D341Med (cell line): ENCODE measurements at places on chromosomes 6 and 20.

DNA sequence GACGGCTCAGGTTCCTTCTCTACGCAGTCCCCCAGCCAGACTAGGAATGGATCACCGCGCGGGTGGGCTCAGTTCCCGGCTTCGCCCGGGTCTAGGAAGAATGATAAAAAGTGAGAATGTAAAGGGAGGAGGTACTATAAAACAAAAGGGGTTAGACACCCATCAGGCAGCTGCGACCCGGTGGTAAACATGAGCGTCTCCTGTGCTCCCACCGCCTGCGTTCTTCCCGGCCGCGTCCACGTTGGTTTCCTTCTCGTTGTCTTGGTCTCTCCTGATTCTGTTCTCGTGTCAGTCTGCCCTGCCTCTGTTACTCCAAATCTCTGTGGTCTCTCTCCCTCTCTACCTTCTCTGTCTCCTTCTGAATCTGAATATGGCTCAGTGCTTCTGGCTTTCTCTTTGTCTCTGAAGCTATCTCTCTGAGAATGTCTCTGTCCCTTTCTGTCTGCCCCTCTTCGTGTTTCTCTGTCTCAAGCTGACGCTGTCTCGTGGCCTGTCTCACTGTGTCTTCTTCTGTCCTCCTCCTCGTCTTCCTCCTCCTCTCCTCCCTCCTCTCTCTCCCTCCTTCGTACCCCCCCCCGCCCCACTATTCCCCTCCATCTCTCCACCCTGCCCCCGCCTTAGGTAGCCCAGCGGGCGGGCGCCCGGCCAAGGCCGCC is 41.6 kb upstream of the FOXP4 start:
- no peak for DNase-seq

GRCh38 chr6:158642097-158642601 is 2.4 kb downstream of the DYNLT1 start:
- DNase-seq = no peak

- no peak for DNase-seq
These were observed 140.3 kb downstream of the BCAS1 start for GRCh38 chr20:53929974-53930650.

- DNase-seq = no peak
These were observed 41.5 kb downstream of the CTCFL start for GRCh38 chr20:57483287-57484050.

DNA sequence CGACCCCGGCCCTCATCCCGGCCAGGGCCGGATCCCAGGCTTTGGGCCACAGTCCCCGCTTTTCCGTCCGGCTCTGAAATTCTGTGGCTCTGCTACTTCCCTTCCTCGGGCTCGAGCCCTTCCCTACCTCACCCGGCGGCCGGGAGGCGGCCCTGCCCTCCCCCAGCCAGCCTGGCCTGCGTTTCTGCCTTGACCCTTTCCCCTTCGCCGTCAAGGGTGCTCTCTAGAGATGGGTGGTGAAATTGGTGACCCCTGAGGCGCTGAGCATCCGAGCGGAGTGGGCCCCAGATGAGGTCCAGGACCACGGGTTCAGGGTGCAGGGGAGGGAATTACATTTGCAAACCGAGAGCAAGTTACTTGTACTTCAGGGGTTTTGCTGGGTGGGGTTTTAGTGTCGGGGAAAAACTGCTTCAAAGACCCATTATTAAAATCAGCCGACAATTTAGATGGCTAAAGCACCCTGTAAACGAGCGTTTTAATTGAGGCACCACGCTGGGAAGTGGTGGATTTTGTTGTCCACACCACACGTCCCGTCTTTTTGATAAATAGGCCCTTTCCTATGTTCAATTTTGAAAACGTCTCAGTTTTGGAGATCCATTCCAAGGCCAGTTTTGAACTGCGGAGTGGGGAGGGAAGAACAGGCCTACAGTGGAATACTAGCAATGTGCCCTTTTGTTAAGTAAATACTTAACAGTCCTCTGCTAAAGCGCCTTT is 9.9 kb downstream of the TFAP2A start:
- DNase-seq = no peak

DNA sequence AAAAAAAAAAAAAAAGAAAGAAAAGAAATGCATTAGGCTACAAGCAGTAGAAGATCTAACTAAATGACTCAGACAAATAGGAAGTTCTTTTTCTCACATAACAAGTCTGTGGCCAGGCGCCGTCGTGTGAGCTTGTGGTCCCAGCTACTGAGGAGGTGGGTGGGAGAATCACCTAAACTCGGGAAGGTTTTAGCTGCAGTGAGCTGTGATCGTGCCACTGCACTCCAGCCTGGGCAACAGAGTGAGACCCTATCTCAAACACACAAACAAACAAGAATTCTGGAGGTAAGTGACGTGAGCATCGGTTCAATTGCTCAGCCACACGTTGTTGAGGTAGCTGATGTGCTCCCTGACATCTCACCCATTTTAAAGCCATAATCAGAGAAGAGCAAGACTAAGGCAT is 37.9 kb upstream of the SLC23A2 start:
- DNase-seq = no peak

GRCh38 chr20:48901326-48901725 is 20.2 kb upstream of the ARFGEF2 start:
- no peak for DNase-seq

DNA sequence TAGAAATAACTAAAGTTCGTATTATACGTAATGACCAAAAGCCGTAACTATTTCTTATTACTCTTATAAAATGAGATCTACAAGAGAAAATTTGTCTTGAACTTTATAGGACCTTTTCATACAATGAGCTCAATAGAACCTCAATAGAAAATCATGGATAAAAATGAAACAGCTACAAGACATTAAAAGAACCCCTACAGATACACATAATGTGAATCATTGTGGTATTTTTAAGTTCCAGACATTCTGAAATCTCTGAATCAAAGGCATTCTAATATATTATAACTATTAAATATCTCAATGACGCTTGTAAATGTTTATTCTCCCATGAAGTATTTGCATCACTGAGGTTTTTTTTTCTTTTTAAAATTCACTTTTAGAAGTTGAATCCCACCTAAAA is 22.2 kb upstream of the POU3F2 start:
- no peak for DNase-seq

- DNase-seq = no peak
These were observed 15.6 kb downstream of the VGLL2 start for GRCh38 chr6:117280922-117281321.

- no peak for DNase-seq
These were observed 1.2 kb upstream of the COL19A1 start for GRCh38 chr6:69865126-69865525.

DNA sequence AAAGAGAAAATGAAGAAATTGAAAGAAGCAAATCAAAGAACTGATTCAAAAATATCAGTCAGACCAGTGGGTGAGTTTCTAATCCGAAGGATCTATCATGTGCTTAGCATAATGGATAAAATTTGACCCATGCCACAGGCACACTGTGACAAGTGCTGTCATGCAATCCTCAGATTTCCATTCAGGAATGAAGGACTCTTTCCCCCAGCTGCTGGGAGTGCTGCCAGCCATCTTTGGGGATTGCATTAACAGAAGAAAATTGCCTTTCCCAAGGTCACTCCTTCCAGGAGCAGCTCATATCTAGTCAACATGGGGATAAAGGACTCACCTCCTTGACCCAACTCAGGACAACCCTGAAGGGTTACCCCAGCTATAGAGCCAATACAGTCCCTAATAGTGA is 316.7 kb upstream of the TBX18 start:
- no peak for DNase-seq

DNA sequence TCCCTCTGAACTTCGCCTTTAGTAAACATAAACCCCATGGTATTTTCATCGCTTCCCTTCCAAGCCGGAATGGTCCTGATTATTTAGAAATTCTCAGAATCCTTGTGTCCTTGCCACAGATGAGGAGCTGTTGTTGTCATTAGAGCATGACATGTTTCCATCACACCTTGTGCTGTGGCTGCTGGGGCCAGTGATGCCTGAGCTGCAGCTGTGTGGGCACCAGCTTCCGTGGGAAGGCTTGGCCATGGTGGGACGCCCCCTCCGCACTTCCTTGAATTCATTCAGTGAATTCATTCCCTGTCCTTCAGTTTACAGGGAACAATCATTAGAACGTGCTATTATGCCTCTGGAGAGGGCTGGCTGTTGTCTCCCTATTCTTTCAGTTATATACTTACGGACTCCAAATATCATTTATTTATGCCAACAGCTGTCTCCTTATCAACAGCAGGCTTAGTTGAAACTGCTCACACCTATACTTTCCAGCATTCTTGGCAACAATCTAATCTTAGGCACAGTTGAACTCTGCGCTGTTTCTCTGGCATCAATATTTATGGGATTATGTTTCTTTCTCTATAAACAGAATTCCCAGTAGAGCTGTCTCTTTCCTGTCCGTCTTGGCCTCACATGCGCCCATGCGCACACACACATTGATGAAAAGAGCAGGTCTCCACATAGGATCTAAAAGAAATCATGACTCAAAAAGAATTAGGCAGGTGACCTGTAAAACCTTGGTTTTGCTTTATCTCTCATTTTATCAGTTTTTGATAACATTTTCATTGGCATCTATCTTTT is 9.0 kb downstream of the ADGRF1 start:
- no peak for DNase-seq

DNA sequence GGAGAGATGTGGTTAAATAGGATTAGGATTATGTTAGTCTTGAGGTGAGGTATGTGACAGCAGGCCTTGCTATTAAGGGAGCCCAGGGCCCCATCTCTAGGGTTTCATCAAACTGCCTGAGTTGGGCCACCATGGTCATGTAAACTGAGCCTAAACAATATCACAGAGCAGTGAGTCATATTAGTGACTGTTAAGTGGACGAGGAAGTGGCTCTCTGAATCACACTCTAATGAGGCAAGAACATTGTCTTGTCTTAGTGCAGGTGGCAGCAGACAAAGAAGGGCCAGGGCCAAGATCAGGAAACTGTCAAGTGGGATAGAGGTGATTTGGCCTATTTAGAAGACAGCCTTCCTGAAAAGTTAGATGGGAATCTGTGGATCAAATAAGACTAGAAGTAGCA is 23.1 kb downstream of the ENPP3 start:
- no peak for DNase-seq

DNA sequence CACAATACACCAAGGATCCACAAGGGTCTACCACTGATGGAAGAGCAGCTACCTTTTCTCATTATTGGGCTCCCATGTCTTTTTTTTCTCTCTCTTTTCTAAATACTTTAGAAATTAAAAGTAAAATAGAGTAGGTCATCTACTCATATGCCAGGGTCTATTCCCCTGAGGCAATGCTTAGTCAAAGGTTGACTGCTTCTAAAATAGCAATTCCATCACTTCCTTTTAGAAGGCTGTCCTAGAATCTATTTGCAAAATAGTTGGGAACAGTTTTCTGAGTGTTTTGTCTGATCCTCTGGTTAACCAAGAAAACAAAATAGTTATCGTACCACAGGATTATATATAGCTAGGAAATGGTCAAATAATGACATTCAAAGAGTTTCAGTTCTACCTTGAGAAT is 174.1 kb downstream of the COL21A1 start:
- DNase-seq = no peak

- no peak for DNase-seq
These were observed 122.2 kb downstream of the COL19A1 start for GRCh38 chr6:69988458-69989126.

DNA sequence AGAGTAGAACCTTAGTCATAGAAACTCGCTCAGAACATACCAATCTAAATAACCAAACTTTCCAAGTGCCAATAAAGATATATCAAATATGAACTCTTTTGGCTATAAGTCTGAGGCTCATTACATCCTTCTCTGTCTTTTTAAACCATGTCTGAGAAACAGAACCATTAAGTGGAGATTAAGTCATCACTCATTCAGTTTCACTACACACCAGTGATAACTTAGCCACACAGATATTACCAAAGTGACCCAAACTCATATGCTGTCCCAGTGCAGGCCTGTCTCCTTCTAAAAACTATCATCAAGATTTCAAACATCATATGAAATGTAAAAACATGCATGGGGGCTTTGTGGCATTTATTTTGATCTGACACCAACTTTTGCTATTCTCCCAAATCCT is 12.0 kb downstream of the GCLC start:
- no peak for DNase-seq

- no peak for DNase-seq
These were observed 22.9 kb downstream of the ASIP start for GRCh38 chr20:34264141-34264540.

GRCh38 chr6:46407246-46407645 is 84.0 kb downstream of the RCAN2 start:
- DNase-seq = no peak

DNA sequence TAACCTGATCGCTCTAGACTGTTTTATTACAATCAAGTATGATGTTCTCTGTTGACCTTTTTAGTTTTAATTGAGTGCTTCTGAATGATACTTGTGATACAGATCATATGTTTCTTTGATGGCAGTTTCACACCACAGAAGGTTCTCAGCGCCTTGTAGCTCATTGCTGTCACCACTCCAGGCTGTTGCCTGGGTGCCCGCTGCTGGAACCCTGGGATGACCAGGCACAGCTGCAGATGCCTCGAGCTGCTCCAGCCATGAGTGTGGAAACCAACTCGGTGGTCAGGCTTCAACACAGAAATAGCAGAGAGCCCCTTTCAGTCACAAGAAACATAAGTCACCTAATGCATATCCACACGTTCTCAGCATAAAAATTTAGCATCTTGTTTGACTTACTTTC is 112.7 kb downstream of the RPP40 start:
- peak; percentile 15 for DNase-seq

GRCh38 chr6:28996844-28997510 is 8.1 kb downstream of the ZNF311 start:
- no peak for DNase-seq

DNA sequence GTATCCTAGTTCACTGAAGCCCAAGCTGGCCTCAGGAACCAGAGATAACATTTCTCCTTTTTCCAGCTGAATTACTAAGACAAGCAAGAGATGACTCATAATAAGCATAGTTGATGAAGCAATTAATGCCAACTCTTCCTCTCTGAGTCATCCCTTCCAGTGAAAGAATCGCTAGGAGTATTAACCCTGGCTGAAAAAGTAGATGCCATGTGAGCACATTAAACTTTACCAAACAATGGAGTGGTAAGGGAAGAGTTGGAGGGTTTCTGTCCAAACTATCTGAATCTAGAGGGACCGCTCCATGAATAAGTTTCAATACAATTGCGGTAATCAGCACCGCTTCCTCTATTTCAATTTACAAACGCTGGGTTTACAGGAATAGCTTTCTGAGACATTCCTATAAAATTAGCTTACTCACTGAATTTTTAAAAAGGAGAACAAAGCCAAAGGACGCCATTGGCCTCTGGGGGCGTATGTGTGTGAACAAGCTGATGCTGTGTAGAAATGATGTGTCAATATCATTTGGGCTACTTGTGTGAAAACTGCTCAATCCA is 48.3 kb downstream of the ATXN1 start:
- DNase-seq = no peak
